ENCODE measurements at places on chromosomes 11 and 22.

DNA sequence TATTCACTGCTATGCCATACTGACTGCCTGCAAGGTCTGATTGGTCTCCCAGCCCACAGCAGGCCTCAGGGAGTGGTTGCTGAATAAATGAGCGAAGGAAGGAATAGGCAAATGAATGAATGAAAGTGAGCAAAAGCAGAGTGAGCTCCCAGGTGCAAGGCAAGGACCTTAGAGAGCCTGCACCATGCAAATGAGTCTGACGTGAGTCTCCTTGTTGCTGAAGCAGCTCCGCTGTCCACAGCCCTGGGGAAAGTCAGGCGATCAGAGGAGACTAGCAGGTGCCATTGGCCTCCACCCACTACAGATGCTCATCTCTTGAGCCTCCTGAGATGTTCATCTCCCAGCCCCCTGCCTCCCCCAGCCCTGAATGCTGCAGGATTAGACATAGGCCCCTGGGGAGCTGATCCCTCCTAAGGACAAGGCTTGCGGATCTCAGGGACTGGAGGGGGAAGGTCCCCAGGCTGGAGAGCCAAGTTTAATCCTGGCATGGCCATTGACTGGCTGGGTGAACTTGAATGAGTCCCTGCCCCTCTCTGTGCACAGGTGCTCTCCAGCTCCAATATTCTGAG, 22.1 kb downstream of the GDPD5 start:
- no peak for DNase-seq

- DNase-seq, result no peak
Observed at GRCh38 chr22:48357196-48357595, 1470.5 kb downstream of the BRD1 start.

DNA sequence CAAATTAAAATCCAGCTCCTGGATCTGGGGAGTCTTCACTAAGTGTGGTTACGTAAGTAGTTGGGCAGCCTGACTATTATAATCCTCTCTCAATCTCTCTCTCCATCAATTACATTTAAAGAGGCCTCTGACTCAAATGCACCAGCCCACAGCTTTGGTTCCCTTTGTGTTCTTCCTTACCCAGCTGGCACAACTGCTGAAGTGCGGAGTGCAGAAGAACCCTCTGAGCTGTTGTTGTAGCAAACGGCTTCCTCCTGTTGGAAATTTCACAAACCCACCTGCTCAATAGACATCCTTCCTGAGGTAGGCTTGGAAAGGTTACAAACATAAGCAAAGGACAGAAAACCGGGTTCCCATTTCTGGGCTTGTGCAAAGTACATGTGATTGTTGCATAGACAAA, 17.0 kb upstream of the SORL1 start:
- no peak for DNase-seq

GRCh38 chr11:67564230-67564629, 19.4 kb upstream of the GSTP1 start:
- no peak for DNase-seq

DNA sequence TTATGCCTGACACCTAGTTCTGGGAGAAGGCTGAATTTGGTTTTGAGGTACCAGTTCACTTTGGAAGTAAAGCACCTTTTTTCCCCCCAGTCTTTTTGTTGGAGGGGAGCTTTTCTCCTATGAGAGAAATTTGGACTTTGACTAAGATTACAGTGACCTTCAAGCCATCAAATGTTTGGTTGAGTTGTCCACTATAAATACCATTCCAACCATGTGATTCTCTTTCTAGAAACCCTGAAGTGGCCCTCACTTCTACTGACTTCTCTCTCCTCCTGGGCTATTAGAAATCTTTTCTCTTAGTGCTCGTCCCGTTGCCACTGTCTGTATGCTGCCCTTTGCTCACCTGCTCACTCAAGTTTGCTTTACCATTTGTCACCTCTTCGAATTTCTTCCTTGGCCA, 82.6 kb downstream of the TEAD1 start:
- DNase-seq, result no peak

GRCh38 chr11:27088353-27088752, 47.7 kb downstream of the BBOX1 start:
- DNase-seq, result no peak

GRCh38 chr11:112826026-112826425, 135.2 kb upstream of the NCAM1 start:
- no peak for DNase-seq

DNA sequence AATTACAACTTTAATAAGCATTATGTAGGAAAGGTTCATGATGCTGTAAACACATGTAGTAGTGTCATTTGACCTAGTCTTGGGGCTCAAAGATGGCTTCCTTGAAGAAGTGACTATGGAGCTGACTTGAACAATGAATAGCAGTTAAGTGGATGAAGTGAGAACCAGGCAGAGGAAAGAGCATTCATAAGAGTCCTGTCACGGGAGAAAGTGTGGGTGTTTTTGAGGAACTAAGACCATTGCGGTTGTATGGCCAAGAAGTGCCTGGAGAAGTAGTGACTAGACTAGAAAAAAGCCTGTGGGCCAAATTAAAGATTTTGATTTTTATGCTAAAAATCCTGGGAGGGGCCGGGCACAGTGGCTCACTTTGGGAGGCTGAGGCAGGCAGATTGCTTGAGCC, 7.2 kb upstream of the IL18BP start:
- no peak for DNase-seq

- peak; percentile 37 for DNase-seq
Observed at GRCh38 chr22:40326905-40327735, 19.2 kb upstream of the ADSL start.

DNA sequence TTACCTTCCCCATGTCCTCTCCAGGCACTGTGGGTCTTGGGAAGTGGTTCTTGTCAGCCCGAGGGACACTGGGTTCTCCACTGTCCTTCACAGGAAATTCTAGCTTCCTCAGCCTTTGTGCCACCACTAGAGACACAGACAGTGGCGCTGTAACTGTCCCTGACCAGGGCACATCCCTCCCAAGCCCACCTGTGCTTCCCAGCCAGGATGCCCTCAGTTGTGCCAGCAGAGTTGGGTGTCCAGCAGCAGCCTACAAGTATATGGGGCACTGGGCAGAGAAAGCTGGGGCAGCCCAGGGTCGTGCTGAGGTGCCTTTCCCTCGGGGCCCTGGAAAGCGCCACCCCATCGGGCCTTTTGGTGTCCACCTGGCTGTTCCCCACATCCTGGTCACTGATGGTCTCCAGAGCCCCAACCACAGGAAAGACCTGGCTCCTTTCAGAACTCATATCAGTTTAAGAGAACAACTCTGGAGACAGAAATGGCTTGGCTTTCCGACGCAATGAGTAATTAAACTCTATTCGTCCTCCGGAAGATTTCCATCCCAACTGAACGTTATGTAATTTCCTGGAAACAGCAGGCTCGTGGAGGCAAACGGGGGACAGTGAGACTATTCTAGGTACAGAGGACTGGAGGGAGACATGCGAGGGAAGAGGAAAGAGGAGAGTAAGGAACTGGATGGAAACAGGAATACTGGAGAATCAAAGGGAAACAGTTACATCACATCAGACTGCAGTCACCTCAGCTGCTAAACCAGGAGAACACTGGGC, 28.6 kb downstream of the PPP2R1B start:
- no peak for DNase-seq

- peak; percentile 47 for DNase-seq
Observed at GRCh38 chr11:117840881-117841550, 16.5 kb upstream of the FXYD2 start.

DNA sequence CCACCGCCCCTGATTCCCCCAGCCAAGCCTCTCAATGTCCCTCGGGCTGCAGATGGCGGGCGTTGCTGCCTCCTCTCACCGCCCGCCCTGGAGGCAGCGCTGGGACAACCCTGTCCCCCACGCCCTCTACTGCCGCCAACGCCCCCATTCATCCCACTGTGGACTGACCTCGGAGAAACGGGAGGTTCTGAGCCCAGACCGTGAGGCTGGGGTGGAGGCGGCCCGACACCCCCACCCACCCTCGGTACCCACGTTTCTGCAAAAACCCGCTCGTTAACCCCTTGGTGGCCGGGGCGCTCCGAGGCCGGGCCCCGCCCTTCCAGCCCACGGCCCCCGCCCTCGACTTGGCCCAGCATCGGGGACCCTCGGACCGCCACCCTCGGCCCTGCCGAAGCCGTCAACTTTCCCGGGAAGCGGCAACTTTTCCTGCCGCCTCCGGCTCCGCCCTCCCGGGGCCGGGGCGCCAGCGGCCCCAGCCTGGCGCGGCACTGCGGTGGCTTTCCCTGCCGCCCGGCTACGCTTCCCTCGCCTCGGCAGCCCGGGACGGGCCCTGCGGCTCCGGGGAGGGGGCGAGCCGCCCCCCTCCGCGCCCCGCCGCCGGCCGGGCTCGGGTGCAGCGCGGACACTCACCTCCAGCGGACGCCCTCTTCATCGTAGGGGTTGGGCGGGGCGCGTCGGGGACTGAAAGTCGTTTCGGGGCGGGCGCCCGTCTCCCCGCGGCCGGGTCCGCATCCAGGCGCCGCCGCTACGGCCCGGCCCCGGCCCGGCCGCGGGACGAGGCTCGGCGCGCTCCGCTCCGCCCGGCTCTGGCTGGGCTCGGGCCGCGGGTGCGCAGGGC, 458 bp downstream of the RTN4R start:
- DNase-seq, result no peak

GRCh38 chr22:28716686-28717085, 24.9 kb downstream of the CHEK2 start:
- DNase-seq, result no peak

DNA sequence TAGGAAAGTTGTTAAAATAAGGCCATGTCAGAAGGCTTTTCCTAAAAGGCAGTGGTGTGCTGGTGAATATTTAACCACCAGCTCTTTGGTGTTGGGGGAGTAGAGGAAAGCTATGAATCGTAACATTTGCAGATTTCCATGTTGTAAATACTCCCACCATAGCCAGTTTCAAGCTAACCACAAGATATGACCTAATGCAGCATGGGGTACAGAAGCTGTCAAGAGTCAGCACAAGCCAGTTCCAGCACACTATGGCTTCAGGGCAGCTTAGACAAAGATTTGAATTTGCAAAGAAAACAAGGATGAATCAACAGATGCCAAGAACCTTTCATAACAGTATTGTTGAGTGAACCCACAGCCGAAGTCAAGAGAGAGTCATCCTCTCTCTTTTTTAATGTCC, 40.0 kb downstream of the COMMD9 start:
- no peak for DNase-seq

GRCh38 chr11:17921659-17922415, 91.0 kb downstream of the SERGEF start:
- DNase-seq, result no peak

DNA sequence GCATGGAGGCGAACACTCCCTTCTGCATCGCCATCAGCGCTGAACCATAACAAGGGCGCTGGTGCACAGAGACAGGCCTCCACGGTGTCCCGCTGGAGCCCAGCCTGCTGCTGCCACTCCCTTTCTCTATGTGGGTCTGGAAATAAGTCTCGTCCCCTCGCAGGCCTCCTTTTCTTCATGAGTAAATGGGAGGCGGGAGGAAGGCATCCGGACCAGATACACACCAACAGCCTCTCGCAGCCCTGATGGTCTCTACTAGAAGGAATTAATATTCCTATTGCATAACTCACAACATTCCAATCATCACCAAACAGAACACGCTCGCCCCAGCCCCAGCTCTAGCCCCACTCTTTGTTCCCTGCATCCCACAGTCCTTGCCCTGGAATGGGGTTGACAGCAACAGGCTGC, 14.9 kb downstream of the RASD2 start:
- no peak for DNase-seq

DNA sequence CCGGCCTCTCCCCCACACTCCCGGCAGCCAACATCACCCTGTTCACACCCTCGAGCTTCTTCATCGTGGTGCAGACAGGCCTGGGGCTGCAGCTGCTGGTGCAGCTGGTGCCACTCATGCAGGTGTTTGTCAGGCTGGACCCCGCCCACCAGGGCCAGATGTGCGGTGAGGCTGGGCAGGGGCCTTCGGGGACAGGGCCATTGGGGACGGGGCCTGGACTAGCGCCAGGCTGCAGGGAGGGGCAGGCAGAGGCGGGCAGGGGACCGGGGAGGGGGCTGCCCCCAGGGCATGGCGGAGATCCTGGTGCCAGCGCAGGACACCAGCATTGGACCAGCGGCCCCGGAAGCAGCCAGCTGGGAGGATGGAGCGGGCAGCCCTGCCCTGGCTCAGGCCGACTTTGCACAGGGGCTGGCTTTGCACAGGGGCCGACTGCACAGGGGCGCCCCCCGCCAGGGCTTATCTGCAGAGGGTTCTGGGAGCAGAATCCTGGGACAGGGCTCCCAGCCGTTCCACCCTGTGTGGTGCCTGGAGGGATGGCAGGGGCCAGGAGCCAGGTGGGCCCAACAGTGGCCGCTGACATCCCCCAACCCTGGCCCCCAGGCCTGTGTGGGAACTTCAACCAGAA, 8.6 kb downstream of the MUC5B start:
- DNase-seq, result no peak

DNA sequence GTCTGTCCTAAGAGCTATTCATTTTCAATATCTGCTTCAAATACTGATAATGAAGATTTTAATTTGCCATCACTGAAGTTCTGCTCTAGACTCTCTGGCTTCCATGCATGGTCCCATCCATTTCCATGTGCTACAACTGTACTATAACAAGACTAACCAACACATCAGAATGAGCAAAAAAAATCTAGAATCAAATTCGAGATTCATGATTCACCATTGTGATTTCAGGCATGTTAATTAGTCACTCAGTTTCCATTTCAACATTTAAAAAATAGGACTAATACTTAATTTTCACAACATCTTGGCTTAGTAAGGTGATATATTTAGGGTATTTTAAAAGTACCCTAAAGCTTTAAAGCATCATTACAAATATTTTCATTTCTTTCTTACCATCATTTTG, 22.8 kb downstream of the PICALM start:
- DNase-seq, result no peak

- no peak for DNase-seq
Observed at GRCh38 chr11:33017478-33017877, 1.8 kb downstream of the DEPDC7 start.

DNA sequence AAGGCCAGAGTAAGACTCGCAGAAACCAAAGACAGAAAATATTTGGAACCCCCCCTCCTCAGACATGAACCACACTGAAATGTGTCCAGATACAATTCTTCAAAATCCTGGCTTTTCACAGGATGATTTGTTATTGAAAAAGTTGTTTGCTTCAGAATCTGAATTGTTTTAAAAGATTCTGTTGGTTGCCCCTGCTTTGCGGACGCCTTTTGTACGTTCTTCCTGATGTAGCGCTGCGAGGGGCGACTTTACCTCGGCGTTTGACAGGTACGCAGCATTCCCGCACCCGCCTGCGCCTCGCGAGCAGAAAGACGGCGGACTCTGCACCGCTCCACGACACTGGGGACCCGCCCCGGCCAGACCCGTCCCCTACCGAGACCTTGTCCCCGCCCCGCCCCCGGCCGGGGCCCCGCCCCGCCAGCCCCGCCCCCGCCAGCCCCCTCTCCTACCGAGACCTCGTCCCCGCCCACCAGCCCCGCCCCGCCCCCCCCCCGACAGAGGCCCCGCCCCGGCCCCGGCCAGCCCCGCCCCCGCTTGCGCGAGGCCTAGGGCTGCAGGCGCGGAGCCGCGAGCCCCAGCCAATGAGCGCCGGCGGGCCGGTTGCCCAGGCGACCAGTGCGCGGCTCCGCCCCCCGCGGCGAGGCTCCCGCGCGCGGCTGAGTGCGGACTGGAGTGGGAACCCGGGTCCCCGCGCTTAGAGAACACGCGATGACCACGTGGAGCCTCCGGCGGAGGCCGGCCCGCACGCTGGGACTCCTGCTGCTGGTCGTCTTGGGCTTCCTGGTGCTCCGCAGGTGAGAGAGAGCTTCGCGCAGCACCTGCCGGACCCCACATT, at the start of gene GLB1L2:
GLB1L2 (plus strand) TSS at position 635 of the 835 bp plus-strand sequence; CDS start at position 709, 74 bp downstream.
- DNase-seq, result peak; percentile 89

- no peak for DNase-seq
Observed at GRCh38 chr11:28618416-28618815, 510.2 kb downstream of the METTL15 start.

GRCh38 chr11:75112200-75112599, 15.5 kb upstream of the OR2AT4 start:
- no peak for DNase-seq

Measured in activated CD8-positive, alpha-beta memory T cell treated with anti-CD3 and anti-CD28 coated beads, Interleukin-2, amount 50 U/mL, for 48 hours (primary cell).